NCI-H1092 (cell line): ENCODE measurements at places on chromosomes 7 and 10.

GRCh38 chr7:34042406-34042805 lies 137.1 kb downstream of the BMPER start:
- no peak for DNase-seq

DNA sequence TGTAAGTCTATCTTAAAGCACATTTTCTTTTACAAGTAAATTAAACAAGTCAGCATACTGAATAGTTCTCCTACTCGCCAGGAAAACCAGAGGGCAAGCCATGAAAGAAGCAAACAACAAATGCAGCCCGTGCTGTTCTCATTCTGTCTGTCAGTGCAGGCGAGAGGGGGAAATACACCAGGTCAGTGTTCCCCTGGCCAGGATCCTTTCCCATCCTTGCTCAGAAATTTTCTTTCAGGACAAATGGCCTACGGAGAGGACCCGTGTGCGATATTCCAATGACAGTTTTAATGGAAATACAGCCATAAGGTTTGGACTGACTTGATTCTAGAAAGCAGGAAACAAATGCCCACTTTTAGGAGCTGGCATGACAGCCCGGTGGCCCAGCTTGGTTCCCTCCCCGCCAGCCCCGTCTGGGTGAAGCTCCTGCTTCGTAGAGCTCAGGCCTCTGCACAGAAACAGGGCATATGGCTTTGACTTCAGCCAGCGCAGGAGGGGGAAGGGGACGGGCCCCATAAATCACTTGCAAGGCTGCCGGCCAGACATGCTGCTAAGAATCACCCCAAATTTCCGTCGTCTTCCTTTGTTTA lies 67.8 kb downstream of the FRMD4A start:
- DNase-seq: no peak

- DNase-seq: no peak
Measured at GRCh38 chr10:36489611-36490228, 635.7 kb upstream of the ANKRD30A start.

- DNase-seq: peak; percentile 42
Measured at GRCh38 chr7:78018641-78019446, 220.3 kb downstream of the PHTF2 start.

- no peak for DNase-seq
Measured at GRCh38 chr10:101157756-101158458, 26.8 kb downstream of the TLX1 start.

DNA sequence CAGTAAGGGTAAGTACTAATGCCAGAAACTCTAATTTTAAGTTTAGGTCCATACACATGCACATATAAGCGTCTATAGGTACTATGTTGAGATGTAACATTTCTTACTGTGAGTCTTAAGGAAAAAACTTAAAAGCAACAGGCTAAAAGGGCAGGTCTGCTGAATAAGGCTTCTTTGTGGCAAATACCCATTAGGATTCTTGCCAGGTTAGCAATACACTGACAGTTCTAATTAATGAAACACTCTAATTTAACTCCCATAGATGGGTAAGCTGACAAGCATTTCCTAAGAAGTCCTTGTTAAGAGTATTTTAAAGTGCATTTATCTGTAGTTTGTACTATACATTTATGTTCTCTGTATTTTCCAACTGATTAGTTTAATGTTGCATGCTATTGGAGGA lies 14.0 kb downstream of the SCRN1 start:
- no peak for DNase-seq

DNA sequence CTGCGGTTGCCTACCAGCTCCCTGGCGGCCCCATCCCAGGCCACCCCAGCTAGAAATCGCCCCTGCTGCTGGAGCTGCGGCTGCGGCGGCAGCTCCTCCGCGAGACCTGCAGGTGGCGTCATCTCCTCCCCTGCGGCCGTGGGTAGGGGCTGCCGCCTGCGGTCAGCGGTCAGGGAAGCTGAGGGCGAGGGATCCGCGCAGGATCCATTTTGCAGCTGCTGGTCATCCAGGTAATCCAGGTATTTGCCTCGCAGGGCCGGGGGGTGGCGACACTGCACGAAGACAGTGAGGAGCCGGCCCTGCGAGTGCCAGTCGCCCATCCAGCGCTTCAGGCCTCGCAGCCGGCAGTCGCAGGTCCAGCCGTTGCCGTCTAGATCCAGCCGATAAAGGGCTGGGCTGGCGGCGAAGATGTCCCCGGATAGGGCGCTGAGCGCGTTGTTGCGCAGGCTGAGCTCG lies 1.5 kb downstream of the TRIL start:
- DNase-seq: peak; percentile 53

GRCh38 chr7:158407581-158408317 lies 179.9 kb downstream of the PTPRN2 start:
- DNase-seq: peak; percentile 39

DNA sequence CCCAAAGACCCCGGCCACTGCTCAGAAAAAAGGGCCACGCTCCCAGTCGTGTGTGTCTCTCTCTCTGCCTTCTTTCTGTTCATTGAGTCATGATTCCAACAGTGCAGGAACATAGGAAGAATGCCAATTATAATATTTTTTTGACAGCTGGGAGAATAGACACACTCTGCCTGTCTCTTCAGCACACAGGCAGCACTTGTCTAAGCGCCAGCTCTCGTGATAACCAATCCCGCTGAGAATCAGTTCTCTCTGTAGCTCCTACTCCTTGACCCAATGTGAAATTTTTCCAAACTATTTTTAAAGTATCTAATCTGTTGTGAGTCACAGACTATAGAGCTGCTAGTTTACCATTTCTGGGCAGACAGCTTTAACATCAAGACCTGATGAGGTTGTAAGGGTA lies 145.7 kb upstream of the RHEB start:
- no peak for DNase-seq

GRCh38 chr7:50348469-50349162 lies 44.1 kb downstream of the IKZF1 start:
- DNase-seq: no peak

GRCh38 chr10:75971402-75972211 lies 540.2 kb downstream of the LRMDA start:
- no peak for DNase-seq

DNA sequence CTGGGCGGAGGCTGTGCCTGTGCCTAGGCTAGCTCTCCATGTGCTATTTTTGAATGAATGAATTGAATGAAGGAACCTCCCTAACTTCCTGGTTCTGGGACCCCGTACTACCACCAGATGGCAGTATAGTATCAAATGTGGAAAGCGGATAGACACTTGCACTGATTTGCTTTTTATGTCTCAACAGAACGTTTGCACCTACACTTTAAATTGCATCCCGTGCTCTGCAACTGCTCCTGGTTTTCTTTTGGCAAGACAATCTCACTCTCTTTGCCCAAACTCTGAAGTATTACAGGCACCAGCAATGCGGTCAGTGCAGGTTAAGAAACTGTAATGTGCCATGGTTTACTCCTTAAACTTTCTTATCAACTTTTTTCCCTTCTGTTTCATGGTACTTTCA lies 6.5 kb downstream of the FZD8 start:
- DNase-seq: peak; percentile 32

DNA sequence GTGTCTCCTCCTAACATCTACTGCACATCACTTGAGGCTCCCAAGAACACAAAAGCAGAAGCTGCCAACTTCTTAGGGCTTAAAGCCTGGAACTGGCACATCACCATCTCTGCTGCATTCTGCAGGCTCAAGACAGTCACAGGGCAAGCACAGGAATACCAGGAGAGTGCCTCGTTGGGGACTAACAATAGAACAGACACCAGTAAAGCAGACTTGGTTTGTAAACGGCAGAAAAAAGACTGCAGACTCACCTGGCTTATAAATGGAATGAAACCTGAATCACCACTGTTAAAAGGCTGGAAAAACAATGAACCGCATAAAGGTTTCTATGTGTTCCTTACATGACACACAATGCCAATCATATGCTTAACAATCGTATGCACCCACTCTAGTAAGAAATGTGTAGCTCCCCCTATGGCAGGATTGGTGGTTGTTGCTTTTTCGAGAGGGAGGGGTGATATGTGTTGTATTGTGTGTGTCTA lies 12.8 kb downstream of the RHEB start:
- DNase-seq: no peak

- DNase-seq: no peak
Measured at GRCh38 chr7:114109304-114109703, 190.5 kb upstream of the PPP1R3A start.

DNA sequence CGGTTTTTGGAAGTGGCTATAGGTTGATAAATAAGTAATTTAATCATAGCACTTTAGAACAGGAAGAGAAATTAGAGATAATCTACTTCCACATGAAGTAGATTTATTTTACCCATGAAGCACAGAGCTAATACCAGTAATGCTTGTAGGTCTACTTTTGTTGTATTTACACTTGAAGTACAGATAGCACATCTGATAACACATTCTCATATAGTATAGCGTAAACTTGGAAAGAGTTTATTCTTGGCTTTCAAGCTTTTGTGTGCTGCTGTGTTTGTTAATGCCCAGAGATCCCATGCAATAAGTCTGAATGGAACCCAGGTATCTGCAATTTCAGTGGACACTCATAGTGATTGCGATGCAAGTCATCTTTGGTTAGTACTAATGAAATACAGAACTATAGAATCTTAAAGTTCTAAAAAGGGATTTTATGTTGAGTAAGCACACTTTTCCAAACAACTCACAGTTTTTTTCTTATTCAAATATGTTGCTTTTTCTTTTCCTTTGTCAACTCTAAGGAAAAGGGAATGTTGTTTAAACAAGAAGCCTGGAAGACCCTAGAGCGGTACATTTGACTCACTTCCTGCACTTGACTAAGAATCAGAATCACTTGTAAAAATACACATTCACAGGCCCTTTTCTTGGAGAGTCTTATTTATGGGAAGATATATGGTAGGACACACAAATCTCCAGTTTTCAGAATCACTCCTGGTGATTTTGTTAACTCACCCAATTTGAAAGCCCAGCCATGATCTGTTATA lies 105.8 kb downstream of the GNAI1 start:
- DNase-seq: no peak

DNA sequence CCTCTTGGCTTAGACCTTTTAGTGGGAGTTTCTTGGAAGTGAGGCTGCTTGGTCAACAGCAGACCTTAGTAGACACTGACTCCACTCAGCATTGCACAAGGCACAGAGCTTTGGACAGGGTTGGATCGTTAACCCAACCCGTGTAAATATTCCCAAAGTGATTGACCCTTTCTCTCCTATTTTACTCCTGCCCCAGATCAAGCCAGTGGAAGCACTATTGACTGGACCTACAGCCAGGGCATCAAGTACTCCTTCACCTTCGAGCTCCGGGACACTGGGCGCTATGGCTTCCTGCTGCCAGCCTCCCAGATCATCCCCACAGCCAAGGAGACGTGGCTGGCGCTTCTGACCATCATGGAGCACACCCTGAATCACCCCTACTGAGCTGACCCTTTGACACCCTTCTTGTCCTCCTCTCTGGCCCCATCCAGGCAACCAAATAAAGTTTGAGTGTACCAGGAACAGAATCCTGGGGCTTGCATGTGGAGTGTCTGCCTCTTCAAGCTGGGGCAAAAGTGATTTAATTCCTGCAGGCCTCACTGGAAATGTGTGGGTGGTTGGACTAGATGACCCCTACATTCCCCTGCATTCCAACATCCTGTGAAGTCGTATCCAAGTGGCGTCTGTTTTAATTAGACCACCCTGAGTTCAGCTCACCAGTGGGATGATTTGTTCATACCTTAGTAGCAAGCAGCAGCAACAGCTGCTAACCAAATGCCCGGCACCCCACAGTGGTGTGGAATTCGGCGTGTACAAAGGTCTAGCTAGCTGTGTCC lies 7.5 kb downstream of the CPA1 start:
- DNase-seq: no peak

GRCh38 chr7:130683026-130683425 lies 3.3 kb downstream of the TSGA13 start:
- DNase-seq: no peak

DNA sequence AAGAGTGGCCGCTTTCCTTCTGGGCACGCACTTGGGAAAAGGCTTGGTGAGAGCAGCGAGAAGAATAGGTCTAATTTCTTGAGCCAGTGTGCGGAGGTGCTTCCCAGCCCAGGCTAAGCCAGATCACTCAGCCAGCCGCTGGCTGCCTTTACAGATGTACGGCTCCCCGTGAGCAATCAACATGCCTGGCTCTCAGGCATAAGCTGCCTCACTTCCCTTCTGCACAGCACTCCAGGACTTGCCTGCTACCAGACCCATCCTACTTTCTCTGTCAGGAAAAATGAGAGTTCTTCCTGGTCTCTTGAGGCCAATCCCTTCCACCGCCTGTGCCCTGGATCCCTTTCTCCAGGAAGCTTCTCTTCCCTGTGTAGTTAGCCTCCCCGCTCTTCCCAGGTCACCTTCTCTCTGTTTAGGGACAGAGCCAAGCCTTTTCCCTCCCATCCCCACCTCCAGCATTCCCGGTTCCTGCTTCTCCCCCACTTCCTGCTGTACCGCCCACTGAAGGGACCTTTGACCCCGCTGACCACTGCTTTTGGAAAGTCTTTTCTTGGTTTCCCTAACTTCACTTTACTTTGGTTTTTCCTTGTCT lies 1.1 kb upstream of the ACTR3C start:
- DNase-seq: no peak

DNA sequence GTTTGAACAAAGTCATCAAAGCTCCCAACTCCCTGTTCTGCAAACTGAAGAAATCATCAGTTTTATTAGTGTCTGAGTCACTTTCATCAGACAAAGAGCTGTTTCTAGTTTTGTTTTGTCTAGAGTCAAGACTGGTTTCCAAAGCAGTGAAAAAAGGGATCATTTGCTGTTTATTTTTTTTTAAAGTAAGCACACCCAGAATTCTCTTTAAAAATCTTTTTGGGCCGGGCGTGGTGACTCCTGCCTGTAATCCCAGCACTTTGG lies 972.0 kb upstream of the CELF2 start:
- DNase-seq: no peak

DNA sequence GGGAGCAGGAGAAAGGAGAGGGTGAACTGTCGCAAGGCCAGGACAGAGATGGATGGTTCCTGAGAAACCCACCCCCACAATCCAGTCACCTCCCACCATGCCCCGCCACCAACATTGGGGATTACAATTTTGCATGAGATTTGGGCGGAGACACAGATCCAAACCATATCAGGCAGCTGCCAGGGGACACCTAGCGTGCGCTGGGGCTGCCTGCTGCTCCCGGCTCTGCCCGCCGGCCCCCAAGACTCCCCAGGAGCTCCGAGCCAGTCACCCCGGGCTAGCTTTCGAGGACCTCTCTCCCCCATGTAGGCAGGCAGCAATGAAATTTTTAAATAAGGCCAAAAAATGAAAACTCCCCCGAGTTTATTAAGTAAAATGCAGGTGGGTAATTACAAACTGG lies 111.7 kb downstream of the UNCX start:
- DNase-seq: no peak

GRCh38 chr7:91055219-91055618 lies 209.0 kb upstream of the FZD1 start:
- no peak for DNase-seq

GRCh38 chr7:155303897-155304296 lies 6.2 kb downstream of the INSIG1 start:
- DNase-seq: no peak

GRCh38 chr10:5546891-5547680 lies 22.3 kb downstream of the CALML3 start:
- DNase-seq: no peak
